ENCODE measurements at places on chromosomes 12 and 14.
A peak's percentile ranks its signal among the peaks of the same experiment; 100 is the strongest.

DNA sequence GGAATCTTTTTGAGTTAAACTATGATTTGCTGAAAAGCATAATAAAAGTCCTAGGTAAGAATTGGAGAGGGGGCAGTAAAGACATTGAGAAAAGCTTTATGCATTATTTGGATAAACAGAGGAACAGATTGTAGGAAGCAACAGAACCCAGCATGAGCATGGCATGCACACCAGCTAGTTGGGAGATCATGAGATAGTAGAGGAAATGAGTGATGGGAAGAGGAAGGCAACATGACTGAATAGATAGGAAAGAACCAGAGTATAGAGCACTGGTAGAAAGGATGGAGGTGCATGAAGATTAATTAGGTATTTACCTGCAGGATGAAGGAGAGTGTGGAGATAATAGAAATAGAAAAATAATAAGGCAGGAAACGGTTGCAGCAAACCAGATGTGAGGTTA lies 248.5 kb upstream of the LMO3 start:
- no peaks in the 10 kb centered on the region for H3K27me3 ChIP-seq
- H3K27ac ChIP-seq, result no peak overlapping the region
- no peak overlapping the region for H3K4me3 ChIP-seq
- no peak for DNase-seq

- peaks cover 29% of the 10 kb centered on the region for H3K27me3 ChIP-seq
- H3K4me1 ChIP-seq, result no peaks in the 10 kb centered on the region
These were observed 1206.6 kb upstream of the TMEM132C start for GRCh38 chr12:127060310-127060847.

GRCh38 chr14:24289649-24290280 lies 9.8 kb downstream of the DHRS1 start:
- H3K27ac ChIP-seq, result no peak overlapping the region
- DNase-seq, result no peak
- no peaks in the 10 kb centered on the region for H3K27me3 ChIP-seq
- H3K4me1 ChIP-seq, result no peaks in the 10 kb centered on the region

GRCh38 chr12:1836854-1837421 lies 16.6 kb downstream of the LRTM2 start:
- H3K27ac ChIP-seq, result no peak overlapping the region
- DNase-seq, result no peak
- H3K36me3 ChIP-seq, result no peaks in the 10 kb centered on the region
- no peaks in the 10 kb centered on the region for H3K4me1 ChIP-seq

DNA sequence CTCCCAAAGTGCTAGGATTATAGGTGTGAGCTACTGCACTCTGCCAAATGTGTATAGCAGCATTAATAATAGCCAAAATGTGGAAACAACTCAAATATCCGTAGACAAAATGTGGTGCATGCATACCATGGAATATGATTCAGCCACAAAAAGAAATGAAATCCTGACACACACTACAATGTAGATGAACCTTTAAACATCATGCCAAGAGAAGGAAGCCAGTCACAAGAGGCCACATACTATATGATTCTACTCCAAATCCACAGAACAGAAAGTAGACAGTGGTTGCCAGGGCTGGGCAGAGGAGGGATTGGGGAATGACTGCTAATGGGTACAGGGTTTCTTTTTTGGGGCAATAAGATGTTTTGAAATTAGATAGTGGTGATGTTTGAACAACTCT lies 7.7 kb upstream of the TMED2 start:
- no peak for DNase-seq
- no peak overlapping the region for H3K4me3 ChIP-seq
- no peaks in the 10 kb centered on the region for H3K4me1 ChIP-seq
- peaks cover 1% of the 10 kb centered on the region for H3K27me3 ChIP-seq
- H3K27ac ChIP-seq, result no peak overlapping the region

DNA sequence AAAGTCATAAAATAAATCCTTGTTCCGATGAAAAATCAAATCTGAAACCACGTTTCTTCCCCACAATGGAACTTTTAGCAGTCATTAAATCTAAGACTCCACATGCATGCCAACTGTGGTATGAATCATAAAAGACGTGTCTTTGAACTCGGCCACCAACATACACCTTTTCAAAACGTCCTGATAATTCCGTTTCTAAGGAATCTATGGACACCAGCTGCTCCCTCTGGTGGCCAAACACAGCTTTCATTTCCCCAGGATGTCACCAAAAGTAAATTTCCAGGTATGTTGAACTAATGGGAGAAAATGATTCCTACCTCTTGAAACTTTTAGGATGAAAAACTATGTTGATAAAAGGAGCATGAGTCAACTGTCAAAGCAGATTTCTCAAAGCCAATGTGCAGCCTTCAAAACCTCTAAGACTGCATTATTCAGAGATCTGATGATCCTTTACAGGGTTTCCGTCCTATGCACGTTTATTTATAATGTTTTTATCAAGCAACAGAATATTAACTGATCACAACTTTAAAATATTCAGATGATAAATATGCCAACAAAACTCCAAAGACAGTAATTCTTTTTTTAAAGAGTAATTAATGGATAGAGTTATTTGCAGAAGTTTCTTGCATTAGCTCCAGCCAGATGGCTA lies 96.2 kb downstream of the CIT start:
- no peak overlapping the region for H3K4me3 ChIP-seq
- H3K4me1 ChIP-seq, result no peaks in the 10 kb centered on the region
- peaks cover 7% of the 10 kb centered on the region for H3K36me3 ChIP-seq

DNA sequence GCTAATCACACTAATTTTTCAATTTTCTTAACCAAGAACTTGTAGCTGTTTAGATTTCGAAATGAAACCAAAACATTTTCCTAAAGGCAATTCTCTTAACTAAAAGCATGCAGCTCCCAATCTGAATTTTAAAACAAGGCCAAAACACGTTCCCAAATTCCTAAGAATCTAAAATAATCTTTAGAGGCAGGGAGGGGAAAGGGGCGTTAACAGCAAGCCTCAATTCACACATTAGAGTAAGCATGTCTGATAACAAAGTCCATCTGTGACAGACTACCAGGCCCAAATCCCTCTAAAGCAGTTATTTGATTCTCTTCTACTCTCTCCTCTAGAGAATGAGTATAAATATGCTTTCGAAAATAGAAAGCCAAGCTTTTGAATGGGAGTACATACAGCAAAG lies 754 bp downstream of the ATG14 start:
- H3K4me1 ChIP-seq, result peaks cover 39% of the 10 kb centered on the region
- DNase-seq, result no peak
- H3K27ac ChIP-seq, result peak overlapping the region; percentile 48
- H3K4me3 ChIP-seq, result peak overlapping the region; percentile 84
- H3K27me3 ChIP-seq, result no peaks in the 10 kb centered on the region
- H3K36me3 ChIP-seq, result peaks cover 8% of the 10 kb centered on the region

- no peaks in the 10 kb centered on the region for H3K27me3 ChIP-seq
- H3K36me3 ChIP-seq, result no peaks in the 10 kb centered on the region
- no peak overlapping the region for H3K27ac ChIP-seq
- H3K4me1 ChIP-seq, result no peaks in the 10 kb centered on the region
- no peak for DNase-seq
These were observed 48.1 kb upstream of the BICDL1 start for GRCh38 chr12:119940897-119941296.

DNA sequence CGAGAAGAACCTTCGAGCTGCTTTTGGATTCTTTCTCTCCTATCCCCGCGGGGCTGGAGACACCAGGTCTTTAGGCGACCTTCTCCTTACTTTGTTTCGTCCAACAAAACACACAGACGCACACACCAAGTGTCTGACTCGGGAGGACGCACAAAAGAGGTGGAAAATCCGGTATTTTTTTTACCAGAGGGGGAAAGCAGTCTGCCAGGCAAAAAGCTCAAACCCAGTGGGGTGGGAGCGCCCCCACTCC lies 2.1 kb downstream of the SIX4 start:
- H3K4me3 ChIP-seq, result peak overlapping the region; percentile 82
- H3K27ac ChIP-seq, result no peak overlapping the region
- H3K36me3 ChIP-seq, result peaks cover 9% of the 10 kb centered on the region
- H3K4me1 ChIP-seq, result peaks cover 16% of the 10 kb centered on the region

DNA sequence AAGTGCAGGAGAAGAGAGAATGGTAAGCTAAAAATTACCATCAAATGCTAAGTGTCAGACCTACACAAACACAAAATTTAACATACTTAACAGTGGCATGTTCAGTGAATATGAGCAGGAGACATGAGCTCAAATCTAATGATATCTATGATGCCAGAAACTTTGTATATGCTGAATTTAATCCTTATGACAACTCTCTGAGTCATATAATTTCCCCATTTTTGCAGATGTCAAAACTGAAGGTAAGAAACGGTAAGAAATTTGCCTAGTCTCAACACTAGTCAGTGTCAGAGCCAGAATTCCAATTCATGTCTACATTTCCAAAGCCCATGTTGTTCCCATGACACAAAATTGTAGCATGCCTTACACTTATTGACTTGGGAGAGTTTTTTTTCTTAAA lies 375.8 kb downstream of the APAF1 start:
- H3K4me1 ChIP-seq, result no peaks in the 10 kb centered on the region
- no peak overlapping the region for H3K4me3 ChIP-seq
- H3K27ac ChIP-seq, result no peak overlapping the region

- H3K4me3 ChIP-seq, result peak overlapping the region; percentile 44
- DNase-seq, result no peak
- no peaks in the 10 kb centered on the region for H3K36me3 ChIP-seq
- peak overlapping the region; percentile 9 for H3K27ac ChIP-seq
- no peaks in the 10 kb centered on the region for H3K27me3 ChIP-seq
- peaks cover 55% of the 10 kb centered on the region for H3K4me1 ChIP-seq
These were observed 16.0 kb upstream of the RNASE10 start for GRCh38 chr14:20489093-20489994.

DNA sequence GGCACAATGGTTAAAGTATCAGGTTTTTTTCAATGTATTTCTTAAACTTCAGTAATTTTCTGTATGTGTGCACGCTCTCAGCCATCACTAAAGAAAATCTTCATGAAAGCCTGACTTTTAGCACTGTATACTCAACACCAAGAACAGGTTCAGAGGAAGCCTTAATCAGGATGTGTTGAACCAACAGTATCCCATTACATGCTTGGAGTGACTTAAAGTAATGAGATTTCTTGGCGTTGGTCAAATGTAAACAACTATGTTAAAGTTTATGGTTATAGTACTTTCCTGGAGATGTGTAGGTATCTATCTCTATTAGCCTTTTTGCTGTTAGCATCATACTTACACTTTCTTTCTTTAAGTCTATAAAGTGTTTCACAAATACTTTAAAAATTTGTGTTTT lies 335.0 kb downstream of the CCER1 start:
- no peaks in the 10 kb centered on the region for H3K27me3 ChIP-seq
- H3K27ac ChIP-seq, result no peak overlapping the region
- no peaks in the 10 kb centered on the region for H3K36me3 ChIP-seq
- DNase-seq, result no peak
- no peaks in the 10 kb centered on the region for H3K4me1 ChIP-seq

DNA sequence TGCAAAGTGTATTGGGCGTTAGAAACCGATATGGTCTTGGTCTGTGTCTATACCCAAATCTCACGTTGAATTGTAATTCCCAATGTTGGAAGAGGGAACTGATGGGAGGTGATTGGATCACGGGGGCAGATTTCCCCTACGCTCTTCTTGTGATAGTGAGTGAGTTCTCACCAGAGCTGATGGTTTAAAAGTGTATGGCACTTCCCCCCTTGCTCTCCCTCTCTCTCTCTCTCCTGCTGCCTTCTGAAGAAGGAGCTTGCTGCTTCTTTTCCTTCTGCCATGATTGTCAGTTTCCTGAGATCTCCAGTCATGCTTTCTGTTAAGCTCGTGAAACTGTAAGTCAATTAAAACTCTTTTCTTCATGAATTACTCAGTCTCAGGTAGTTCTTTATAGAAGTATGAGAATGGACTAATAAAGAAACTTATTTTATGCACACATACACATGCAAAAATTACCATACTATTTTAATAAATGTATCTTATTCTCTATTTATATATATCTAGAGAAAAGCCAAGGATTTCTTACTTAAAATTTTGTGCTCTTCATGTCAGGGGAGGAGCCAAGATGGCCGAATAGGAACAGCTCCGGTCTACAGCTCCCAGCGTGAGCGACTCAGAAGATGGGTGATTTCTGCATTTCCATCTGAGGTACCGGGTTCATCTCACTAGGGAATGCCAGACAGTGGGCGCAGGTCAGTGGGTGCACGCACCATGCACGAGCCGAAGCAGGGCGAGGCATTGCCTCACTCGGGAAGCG lies 1891.0 kb upstream of the FLRT2 start:
- H3K27ac ChIP-seq, result no peak overlapping the region
- H3K4me1 ChIP-seq, result no peaks in the 10 kb centered on the region
- H3K27me3 ChIP-seq, result no peaks in the 10 kb centered on the region
- H3K36me3 ChIP-seq, result no peaks in the 10 kb centered on the region
- no peak overlapping the region for H3K4me3 ChIP-seq

DNA sequence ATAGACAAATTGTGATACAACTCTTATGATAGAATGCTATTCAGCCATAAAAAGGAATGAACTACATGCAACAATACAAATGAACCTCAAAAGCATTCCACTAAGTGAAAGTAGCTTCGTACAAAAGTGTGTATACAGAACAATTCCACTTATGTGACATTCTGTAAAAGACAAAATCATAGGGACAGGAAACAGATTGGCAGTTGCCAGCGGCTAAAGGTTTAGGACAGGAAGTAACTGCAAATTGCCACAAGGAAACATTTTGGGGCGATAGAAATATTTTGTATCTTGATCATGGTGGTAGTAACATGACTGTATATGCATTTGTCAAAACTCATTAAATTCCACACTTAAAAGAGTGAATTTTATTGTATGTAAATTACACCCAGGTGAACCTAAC lies 113.4 kb downstream of the CAPZA3 start:
- no peaks in the 10 kb centered on the region for H3K4me1 ChIP-seq
- no peak for DNase-seq
- H3K27ac ChIP-seq, result no peak overlapping the region
- H3K4me3 ChIP-seq, result no peak overlapping the region

DNA sequence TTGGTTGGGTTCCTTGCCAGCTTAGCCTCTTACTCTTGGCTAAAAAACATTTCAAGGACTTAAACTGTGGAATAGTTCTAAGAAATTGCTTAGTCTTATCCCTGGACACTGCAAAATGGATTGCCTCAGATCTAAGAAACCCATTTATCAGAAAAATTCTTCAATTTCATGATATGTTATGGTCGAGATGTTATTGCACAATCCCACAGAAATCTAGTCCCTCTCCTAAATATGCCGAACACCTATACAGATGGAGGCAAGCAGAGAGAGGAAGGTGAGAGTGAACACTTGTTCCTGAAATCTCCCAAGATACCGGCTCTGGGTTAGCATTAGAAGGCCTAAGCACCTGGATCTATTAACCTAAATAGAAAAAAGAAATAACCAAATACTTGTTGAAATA lies 267.2 kb downstream of the PAWR start:
- H3K4me1 ChIP-seq, result no peaks in the 10 kb centered on the region
- no peak for DNase-seq
- H3K4me3 ChIP-seq, result no peak overlapping the region
- no peaks in the 10 kb centered on the region for H3K27me3 ChIP-seq

DNA sequence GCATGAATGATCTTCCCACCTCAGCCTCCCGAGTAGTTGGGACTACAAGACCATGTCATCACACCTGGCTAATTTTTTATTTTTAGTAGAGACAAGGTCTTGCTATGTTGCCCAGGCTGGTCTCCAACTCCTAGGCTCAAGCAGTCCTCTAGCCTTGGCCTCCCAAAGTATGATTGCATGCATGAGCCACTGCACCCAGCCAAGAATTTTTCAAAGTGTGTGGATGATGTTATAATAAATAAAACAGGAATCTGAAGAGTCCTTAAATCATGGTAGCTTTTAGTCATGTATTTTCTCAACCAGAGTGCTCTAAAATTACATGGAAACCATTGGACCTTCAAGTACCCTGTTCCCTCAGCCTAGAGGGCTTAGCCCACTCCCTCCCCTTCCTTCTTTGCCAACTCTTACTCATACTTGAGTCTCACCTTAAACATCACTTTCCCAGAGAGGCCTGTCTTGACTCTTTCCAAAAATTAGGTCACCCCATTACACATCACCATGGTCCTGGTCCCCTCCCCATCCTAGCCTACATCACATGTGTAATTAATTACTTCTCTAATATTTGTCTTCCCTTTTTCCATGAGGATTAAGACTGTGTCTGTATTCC lies 52.2 kb upstream of the BICDL1 start:
- H3K27me3 ChIP-seq, result peaks cover 9% of the 10 kb centered on the region
- no peak for DNase-seq
- H3K36me3 ChIP-seq, result no peaks in the 10 kb centered on the region
- H3K4me3 ChIP-seq, result no peak overlapping the region

Data from central memory CD8-positive, alpha-beta T cell (primary cell).